ENCODE measurements at places on chromosomes 7 and 10. TPM values are rescaled to one million over a fixed set of nuclear protein-coding genes. Genes with fewer than 3 reads are reported as not detected.

Gene GNG11
- total RNA-seq = not detected

Gene PLEKHS1
- total RNA-seq = not detected

Gene ARHGEF5
- total RNA-seq = 9.0 TPM

GRCh38 chr10:130499541-130499940 lies 363.4 kb downstream of the GLRX3 start:
- H3K4me3 ChIP-seq = no peak overlapping the region
- no peak for DNase-seq
- H3K36me3 ChIP-seq = no peaks in the 10 kb centered on the region

DNA sequence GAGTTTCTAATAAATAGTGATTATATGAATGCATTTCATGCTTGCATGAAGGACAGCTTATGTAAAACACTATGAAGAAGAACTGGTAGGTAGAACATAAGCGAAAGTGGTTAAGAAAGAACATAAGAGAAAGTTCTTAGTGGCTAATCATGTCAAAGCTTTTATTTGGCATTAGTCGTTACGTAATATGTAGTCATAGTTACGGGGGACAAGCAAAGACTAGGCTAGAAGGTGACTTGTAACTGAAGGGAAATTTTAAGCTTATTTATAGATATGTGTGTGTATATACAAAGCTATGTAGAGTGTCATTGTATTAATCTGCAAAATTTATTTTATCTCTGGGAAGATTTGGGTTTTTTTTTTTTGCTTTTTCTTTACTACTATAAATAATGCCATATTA lies 36.9 kb downstream of the CAPZA2 start:
- DNase-seq = no peak
- peaks cover 8% of the 10 kb centered on the region for H3K36me3 ChIP-seq
- no peak overlapping the region for H3K27ac ChIP-seq

GRCh38 chr10:620417-620816 lies 69.1 kb downstream of the DIP2C start:
- no peak overlapping the region for H3K27ac ChIP-seq
- no peak overlapping the region for H3K4me3 ChIP-seq
- no peaks in the 10 kb centered on the region for H3K36me3 ChIP-seq
- H3K4me1 ChIP-seq = no peaks in the 10 kb centered on the region
- H3K27me3 ChIP-seq = no peaks in the 10 kb centered on the region

Gene MYPN
- not detected for total RNA-seq

Gene OR2A1
- not detected for total RNA-seq

- no peaks in the 10 kb centered on the region for H3K36me3 ChIP-seq
- DNase-seq = no peak
- no peaks in the 10 kb centered on the region for H3K27me3 ChIP-seq
- no peak overlapping the region for H3K27ac ChIP-seq
- H3K4me1 ChIP-seq = no peaks in the 10 kb centered on the region
- no peak overlapping the region for H3K4me3 ChIP-seq
Measured at GRCh38 chr10:113390896-113391295, 162.0 kb upstream of the HABP2 start.

DNA sequence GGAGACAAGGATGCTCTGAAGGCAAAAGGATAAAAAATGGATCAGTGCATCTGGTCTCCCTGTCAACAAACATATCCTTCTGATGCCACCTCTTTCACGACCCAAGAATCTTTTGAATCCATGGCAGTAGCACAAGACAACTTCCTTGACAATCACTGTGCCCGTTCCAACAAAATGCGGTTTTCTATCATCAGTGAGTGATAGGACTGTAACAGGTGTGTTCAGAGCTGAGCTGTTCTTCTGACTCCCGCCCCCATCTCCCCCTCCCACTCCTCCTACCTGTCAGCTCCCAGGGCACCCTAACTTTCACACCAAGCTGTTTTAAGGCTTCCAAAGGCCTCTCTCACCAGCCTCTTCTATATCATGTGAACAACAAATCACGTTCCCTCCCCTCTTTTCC lies 74.8 kb downstream of the PARD3 start:
- H3K27ac ChIP-seq = no peak overlapping the region
- no peaks in the 10 kb centered on the region for H3K4me1 ChIP-seq
- no peaks in the 10 kb centered on the region for H3K27me3 ChIP-seq
- DNase-seq = no peak

DNA sequence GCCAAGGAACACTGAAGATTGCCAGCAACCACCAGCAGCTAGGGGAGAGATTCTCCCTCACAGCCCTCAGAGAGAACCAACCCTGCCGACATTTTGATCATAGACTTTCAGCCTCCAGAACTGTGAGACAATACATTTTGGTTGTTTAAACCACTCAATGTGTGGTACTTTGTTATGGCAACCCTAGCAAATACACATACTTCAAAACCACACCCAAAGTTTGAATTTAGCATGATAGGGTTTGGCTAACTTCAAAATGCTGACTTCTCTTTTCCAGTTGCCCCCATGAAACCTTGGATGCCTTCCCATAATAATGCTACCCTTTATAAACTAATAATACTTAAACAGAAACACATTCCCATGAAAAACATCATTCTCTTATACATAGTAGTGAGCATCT lies 149.8 kb downstream of the DGKI start:
- DNase-seq = no peak
- no peaks in the 10 kb centered on the region for H3K4me1 ChIP-seq
- no peak overlapping the region for H3K4me3 ChIP-seq
- H3K27ac ChIP-seq = no peak overlapping the region

DNA sequence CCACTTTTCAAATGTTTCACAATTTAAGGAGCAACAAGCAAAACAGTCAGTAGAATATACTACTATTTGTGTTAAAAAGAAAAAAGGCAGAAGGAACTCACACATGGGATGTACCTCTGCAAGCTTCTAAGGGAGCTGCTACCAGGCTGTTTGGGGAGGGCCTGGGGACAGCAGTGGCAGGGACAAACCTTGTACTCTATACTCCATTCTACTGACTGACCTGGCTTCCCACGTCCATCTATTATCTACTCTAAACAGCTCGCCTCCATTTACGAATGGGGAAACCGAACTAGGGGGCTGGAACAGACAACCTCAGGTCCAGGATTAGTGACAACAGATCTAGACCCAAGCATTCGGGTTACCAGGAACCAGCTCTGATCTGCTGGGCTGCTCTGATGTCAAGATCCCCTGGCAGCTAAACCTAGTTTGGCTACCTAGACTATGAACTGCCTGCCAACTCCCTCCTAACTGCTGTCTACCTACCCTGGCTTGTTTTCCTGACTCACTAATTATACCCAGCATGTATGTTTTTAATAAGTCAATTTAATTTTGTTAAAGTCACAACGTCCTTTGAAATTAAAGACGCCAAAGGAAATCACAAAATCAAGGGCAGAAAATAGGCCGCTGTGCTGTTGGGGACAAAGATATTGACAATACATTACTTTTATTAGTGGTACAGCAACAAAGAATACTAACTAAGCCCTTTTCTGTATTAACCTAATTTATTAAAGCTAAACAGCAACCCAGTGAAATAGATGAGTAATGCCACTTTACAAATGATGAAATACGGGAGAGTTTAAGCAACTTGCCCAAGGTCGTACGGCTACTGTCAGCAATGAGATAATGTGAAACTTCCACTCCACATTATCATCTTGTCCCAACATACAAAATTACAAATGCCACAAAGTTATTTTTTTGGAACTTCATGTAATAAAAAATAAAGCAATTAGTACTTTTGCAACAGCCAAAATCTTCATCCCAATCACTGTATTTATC lies 5.3 kb downstream of the PSAP start:
- DNase-seq = no peak
- no peak overlapping the region for H3K27ac ChIP-seq
- H3K36me3 ChIP-seq = no peaks in the 10 kb centered on the region
- no peak overlapping the region for H3K4me3 ChIP-seq
- H3K27me3 ChIP-seq = no peaks in the 10 kb centered on the region

- H3K4me1 ChIP-seq = no peaks in the 10 kb centered on the region
- H3K4me3 ChIP-seq = no peak overlapping the region
- no peak for DNase-seq
- no peaks in the 10 kb centered on the region for H3K27me3 ChIP-seq
- no peaks in the 10 kb centered on the region for H3K36me3 ChIP-seq
Measured at GRCh38 chr7:136228171-136228570, 251.0 kb upstream of the MTPN start.

DNA sequence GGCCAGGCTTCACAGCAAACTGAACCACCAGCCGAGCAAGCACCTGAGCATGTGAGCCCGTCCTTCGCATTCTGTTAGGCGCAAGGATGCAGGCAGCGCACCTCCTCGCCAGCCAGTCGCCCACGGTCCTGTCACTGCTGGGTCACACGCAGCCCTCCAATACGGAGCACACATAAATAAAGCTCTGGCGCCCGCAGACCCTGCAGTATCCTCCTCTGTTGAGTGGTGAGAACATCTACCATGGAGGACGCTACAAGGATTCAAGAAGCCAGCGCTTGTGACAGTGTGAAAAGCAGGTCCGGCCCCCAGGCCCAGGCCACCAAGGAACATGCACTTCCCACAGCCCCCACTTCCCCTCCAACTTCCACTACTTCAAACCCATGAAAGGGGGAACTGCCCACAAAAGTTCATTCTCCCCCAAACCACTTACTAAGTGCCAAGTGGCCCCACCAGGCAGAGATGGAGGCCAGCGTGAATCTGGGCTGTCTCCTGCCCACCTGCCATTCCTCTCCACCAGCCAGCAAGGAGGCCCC lies 34.8 kb downstream of the VOPP1 start:
- no peak overlapping the region for H3K27ac ChIP-seq
- H3K27me3 ChIP-seq = no peaks in the 10 kb centered on the region
- no peak overlapping the region for H3K4me3 ChIP-seq
- H3K4me1 ChIP-seq = peaks cover 76% of the 10 kb centered on the region
- DNase-seq = no peak

DNA sequence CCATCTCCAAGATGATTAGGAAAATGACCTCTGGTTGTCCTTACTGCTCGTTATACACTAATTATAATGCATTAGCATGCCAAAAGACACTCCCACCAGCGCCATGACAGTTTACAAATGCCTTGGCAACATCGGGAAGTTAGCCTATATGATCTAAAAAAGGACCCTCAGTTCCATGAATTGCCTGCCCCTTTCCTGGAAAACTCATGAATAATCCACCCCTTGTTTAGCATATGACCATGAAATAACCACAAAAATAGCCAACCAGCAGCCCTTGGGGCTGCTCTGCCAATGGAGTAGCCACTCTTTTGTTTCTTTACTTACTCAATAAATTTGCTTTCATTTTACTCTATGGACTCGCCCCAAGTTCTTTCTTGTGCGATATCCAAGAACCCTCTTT lies 41.6 kb upstream of the KCNMA1 start:
- no peak overlapping the region for H3K4me3 ChIP-seq
- no peaks in the 10 kb centered on the region for H3K36me3 ChIP-seq
- H3K27ac ChIP-seq = no peak overlapping the region
- DNase-seq = no peak
- no peaks in the 10 kb centered on the region for H3K4me1 ChIP-seq

GRCh38 chr10:69328380-69328735 lies 50.1 kb downstream of the HK1 start:
- DNase-seq = no peak
- peaks cover 13% of the 10 kb centered on the region for H3K36me3 ChIP-seq
- H3K27me3 ChIP-seq = no peaks in the 10 kb centered on the region

GRCh38 chr10:50739618-50740292 lies at the start of gene ASAH2B:
Gene ASAH2B (plus strand): TSS chr10:50739936. CDS start chr10:50745131, 5,195 bp downstream.
- DNase-seq = peak; percentile 73
- H3K4me3 ChIP-seq = peak within 1 kb of the TSS; percentile 97
- peak within 1 kb of the TSS; percentile 50 for H3K27ac ChIP-seq
- no peaks in the 10 kb centered on the region for H3K36me3 ChIP-seq

Gene NEUROD6
- total RNA-seq = not detected
